ENCODE measurements at places on chromosomes 7 and 10.

DNA sequence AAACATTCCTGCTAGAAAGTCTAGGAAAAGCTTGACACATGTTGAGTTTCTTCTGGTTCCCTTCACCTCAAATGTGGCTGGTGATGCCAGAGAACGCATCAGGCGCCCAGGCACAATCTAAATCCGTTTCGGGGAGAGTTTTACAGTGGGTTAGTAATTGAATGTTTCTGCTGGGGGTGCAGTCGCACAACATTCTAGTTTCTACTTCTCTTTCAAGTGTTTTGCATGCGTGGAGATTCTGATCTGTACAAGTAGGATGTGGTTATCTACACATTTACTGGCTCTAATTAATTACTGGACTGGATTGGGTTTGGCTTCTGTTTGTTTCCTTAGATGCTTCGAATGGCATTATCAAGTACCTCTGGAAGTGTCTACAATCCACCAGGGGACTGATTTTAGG lies 173.8 kb downstream of the TMEM26 start:
- DNase-seq = no peak

DNA sequence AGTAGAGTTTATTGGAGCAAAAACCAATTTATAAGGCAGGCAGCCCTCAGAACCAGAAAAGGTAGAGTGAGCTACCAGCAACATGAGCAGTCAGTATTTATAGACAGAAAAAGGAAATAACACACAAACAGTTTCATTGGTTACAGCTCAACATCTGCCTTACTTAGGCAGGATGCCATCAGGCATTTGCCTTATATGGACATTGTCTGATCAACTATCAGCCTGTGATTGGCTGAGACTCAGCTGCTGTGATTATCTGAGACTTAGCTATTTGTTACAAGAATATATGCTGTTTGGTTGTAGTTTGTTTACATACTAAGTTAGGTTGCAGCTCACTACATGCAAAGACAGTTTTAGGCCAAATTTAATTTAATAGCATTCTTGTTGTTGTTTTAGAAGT lies 60.4 kb upstream of the CDK1 start:
- DNase-seq = no peak

DNA sequence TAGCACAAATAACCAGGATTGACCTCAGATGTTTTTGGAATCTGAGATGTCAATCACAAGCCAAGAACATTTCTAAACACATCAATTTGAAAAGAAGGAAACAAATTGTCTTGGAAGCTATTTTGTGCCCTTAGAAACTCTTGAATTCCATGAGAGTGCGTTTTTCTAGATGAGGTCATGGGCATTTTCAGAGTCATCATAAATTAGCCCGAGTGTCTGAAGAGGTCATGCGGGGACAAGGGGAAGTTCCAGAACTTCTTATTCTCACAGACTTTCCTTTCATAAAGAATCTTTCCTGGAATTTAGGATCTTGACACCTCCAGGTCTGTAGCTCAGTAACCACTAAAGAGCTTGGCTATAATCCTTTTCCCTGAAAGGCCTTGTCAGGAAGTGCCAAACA lies 28.2 kb downstream of the IL2RA start:
- DNase-seq = no peak

- DNase-seq = no peak
These were observed 17.4 kb downstream of the TECPR1 start for GRCh38 chr7:98234429-98235147.

DNA sequence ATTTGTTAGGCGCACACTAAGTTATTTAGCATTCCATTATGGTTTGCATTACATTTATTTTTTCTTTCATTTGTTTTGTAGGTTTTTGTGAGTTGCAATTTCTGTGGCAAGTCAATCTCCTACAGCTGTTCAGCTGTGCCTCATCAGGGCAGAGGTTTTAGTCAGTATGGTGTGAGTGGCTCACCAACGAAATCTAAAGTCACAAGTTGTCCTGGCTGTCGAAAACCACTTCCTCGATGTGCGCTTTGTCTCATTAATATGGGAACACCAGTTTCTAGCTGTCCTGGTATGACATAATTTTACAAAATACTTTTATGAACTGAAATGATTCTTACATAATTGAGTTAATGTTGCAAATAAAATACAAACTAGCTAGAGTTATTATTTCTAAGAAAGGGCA lies 29.5 kb downstream of the MIOS start:
- no peak for DNase-seq

GRCh38 chr10:114285961-114286441 lies 46.9 kb downstream of the VWA2 start:
- DNase-seq = no peak

DNA sequence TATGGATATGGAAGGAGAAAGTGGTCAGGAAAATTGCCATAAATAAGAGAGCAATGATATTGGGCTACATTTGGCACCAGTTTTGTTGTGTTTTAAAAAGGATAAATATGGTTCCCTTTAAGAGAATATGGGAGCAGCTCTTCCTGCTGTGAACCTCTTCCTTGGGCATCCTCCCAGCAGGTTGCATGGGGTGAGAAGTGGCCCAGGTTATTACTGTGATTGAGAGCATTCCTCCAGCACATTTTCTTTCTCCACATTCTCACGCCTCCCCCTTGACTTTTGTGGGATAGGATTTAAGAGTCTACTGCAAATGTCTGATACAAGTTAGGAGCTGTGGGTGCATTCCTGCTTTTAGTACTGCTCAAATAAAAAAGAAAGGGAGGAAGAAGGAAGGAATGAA lies 214.8 kb downstream of the POU6F2 start:
- no peak for DNase-seq
